NCI-H460 (cell line): ENCODE measurements at places on chromosomes 2 and 18.

GRCh38 chr2:165801176-165801575, 7.1 kb upstream of the GALNT3 start:
- DNase-seq, result no peak

GRCh38 chr2:168210216-168210894, 37.0 kb downstream of the STK39 start:
- no peak for DNase-seq

- DNase-seq, result no peak
Measured at GRCh38 chr2:196259507-196260481, 88.4 kb upstream of the STK17B start.

DNA sequence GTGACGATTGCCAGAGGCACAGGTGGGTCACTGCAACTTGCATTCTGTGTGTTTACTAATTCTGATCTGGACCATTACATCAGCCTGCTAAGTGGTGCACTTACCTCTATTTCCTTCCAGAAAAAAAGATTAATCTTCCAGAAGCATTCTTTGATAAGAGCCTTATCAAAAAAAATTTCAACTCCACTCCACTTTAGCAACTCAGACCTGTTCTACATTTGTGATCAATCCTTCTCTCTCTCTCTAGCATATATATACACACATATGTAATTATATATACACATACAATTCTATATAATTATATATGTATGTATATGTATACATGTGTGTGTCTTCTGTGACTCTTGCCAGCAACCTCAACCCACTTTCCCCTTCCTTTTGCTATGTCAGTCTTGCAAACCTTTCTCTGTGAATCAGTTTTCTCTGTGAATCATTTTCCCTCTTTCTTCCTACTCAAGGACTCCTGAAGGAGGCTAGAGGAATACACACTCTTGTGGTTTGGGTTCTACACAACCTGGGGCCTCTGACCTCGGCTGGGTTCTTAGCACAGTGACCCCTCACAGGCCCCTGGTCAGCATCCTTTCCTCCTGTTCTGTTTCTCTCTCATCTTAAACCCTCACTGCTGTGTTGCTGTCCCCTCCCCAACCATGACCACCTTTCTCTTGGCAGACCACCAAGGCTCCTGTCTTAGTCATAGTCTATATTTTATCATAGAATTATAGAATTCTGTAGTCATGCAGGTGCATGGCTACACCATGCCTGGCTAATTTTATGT, 130.4 kb upstream of the PELI1 start:
- DNase-seq, result no peak

- DNase-seq, result peak; percentile 54
Measured at GRCh38 chr2:172813314-172813888, 77.8 kb downstream of the RAPGEF4 start.

GRCh38 chr2:41400088-41400665, 647.6 kb upstream of the PKDCC start:
- peak; percentile 4 for DNase-seq

DNA sequence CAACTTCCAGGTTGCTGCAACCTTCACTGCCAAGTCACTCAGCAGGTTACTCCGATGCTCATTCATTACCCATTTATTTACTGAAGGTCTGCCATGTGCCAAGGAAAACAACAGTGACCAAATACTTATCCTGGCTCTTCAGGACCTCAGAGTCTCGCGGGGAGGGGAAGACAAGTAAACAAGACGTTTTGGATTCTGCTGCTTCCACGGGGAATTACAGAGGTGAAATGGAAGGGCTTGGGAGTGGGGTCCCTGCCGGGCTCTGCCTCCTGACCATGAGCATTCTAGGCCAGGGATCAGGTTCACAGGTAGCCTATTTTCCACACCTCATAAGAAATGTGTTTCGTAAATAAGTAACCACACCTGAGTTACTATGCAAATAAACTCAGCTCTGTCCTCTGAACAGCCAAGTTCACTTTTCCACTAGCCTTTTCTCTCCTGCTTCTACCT, 68.1 kb downstream of the CLHC1 start:
- DNase-seq, result no peak

DNA sequence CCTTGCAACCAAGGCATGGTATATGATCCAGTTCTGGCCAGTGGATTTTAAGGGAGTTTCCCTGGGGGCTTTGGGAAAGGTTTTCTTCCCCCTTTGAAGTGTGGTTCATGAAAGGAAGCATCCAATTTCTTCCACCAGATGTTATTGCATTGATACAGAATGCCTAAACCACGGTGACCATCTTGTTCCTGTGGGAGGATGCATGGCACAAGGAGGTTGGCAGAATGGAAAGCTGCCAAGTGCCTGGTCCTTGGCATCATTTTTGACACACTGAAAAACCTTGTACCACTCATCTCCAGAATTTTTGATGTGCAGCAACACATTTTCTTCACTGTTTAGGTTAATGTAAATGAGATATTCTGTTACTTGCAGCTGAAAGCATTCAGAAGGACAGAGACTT, 55.2 kb upstream of the CXCR4 start:
- no peak for DNase-seq
